HuH-7 (cell line): ENCODE measurements at places on chromosomes 3 and 15.

GRCh38 chr3:16286751-16287543 is 21.9 kb downstream of the OXNAD1 start:
- DNase-seq, result no peak

DNA sequence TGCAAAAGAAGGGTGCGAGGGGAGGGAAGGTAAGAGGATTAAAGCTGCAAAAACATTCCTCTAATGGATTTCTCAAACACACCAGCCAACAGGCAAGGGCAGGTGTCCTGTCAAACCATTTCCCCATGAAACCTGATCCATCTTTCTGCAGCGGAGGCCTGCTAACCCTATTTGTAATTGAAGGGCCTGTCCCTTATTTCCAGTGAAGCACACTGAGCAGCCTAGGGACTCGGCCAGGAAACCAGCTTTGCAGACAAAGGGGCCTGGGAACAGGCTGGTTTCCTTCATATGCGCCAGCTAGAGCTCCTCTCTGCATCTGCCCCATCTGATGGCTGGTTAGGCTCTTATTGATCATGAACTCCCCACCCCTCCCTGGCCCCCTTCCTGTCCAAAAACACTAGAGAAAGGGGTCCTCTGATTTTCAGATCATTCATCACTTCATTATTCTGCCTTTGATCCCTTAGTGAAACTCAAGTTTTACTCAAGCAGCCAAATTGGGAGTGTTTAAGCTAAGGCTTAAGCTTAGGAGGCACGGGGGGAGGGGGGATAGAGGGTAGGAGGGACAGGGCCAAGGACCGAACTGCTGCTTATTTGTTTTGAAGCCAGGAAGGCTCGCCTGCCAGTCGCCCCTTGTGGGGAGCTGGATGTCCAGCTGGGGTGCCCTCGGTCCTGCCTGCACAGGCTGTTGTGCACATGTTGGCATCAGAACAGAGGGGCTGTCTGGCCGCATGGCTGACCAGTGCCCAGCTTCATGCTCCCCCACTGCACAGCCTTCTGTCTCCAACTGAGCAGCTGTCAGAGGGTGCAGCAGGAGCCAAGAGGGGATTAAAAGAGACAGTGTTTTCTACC is 53.1 kb downstream of the BOC start:
- DNase-seq, result no peak

DNA sequence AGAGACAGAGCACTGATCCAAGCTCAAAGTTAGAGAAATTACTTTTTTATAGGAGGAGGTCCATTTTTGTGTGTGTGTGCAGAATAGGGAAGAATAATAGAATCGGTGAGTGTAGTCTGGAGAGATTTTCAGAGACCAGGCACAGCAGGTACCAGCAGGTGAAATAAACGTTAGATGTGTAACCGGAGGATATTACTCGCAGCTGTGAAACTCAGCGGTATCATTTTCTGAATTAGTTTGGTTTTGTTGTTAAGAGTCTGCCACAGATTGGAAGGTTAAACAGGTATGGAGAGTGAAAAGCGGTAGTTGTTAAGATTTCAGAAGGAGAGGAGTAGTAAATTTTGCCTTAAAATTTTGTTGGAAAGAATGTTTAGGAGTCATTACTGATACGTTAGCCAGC is 69.9 kb downstream of the RGMA start:
- no peak for DNase-seq

GRCh38 chr15:58462973-58463663 is 31.3 kb downstream of the LIPC start:
- no peak for DNase-seq

DNA sequence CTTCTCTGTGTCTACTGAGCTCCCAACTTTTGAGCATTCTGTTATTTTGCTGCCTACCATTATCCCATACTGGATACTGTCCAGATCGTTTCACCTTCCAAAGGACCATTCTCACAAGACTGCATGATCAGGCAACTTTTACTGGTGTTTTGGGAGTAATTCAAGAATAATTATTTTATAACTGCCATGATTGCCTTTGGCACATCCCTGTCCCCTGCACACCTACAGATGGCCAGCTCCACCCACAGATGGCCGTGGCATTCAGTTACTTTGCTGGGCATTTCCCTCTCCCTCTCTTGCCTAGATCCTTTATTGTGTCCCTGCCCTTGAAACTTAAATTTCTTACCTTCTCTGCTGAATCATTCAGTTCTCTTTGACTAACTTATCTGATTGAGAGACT is 263.9 kb downstream of the DIPK2A start:
- DNase-seq, result no peak

- no peak for DNase-seq
Measured at GRCh38 chr3:105158286-105158685, 208.4 kb upstream of the ALCAM start.

DNA sequence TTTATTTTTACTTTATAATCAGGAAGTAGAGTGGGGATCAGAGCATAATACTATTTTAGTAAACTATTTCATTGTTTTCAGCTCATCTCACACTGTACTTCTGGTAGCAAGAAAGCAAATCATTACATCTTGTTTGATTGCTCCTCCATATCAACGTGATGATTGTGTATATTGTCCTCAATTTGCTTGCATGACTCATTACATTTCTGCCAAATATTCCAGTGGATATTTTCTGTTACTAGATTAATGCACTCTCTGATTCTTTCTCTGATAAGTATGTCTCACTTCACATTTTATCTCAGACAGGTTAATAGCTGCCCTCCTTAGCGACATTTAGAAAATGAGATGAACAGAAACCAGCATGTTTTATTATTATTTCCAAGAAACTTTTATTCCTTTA is 1145.3 kb downstream of the OTOL1 start:
- no peak for DNase-seq

DNA sequence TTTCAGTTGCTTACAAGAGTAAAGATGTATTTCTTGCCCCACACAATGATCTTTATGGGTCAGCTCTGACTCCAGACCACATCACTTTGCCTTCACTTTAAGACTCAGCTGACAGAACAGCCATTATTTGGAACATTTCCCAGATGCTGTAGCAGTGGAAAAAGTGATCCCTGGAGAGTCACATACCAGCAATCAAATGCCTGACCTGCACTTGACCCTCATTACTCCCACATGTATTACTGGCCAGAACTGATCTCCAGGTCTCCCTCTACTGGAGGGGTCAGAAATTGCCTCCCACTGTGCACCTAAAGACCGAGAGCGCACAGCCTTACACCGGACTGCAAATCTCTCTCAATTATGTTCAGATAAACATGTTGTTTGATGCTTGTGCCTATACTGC is 88.6 kb upstream of the ZNF385D start:
- DNase-seq, result no peak

GRCh38 chr15:63172376-63172775 is 15.1 kb upstream of the RPS27L start:
- DNase-seq, result no peak

DNA sequence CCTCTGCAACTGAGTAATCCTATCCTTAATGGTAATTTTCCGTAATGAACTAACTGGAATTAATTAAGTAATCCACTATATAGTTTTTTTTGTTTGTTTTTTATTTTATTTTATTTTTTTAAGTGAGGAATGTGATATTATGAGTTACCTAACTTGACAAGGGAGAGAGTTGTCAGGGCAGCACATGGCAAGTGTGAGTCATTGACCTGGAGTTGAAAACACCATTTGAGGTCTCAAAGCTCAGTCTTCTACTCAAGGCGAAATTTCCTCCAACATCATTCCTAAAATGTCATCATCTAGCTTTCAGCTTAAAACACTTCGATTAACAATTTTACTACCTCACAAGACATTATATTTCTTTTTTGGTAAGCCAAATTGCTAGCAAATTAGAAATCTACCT is 87.8 kb downstream of the NECTIN3 start:
- DNase-seq, result no peak

- no peak for DNase-seq
Measured at GRCh38 chr3:133886031-133886722, 9.5 kb downstream of the RAB6B start.

DNA sequence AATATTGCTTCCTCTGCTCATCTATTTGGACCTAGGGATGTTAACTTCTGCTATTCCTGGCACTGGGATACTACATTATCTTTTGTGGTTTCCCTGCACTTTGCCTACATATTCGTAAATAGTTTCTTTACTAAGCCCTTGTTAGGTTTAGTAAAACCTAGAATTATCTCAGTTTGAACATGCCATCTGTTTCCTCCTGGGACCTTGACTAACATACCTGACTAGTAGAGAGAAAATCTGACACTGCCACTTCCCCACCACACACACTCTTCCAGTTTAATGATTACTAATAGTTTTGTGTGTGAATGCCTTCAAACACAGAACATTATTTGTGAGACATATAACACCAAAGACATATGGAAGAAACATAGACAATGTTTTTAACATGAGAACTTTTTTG is 28.2 kb upstream of the SOX2 start:
- no peak for DNase-seq

DNA sequence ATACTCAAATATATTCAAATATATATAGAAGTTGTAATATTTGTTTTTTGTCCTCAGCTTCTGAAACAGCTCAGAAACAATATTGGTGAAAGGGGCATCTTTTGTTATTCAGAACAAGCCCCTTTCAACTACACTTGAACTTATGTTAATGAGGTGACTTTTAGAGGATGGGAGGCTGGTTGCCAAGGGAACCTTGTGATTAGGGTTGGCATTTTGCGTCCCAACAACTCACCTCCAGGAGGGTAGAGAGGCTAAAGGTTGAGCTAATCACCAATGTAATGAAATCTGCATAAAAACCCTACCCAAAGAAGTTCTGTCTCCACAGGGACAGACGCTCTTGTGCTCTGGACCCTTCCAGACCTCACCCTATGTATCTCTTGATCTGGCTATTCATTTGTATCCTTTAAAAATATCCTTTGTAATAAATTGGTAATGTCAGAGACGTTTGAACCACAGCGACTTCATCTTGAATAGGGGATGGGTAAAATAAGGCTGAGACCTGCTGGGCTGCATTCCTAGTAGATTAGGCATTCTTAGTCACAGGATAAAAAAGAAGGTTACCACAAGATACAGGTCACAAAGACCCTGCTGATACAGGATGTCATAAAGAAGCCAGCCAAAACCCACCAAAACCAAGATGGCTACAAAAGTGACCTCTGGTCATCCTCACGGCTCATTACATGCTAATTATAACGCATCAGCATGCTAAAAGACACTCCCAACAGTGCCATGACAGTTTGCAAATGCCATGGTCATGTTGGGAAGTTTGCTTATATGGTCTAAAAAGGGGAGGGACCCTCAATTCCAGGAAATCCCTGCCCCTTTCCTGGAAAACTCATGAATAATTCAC is 111.1 kb downstream of the FMN1 start:
- DNase-seq, result no peak

- DNase-seq, result no peak
Measured at GRCh38 chr15:79989682-79990081, 18.7 kb upstream of the BCL2A1 start.

- DNase-seq, result no peak
Measured at GRCh38 chr3:100429187-100429716, 27.9 kb downstream of the LNP1 start.

GRCh38 chr3:124064050-124064449 is 72.1 kb upstream of the ROPN1 start:
- no peak for DNase-seq

DNA sequence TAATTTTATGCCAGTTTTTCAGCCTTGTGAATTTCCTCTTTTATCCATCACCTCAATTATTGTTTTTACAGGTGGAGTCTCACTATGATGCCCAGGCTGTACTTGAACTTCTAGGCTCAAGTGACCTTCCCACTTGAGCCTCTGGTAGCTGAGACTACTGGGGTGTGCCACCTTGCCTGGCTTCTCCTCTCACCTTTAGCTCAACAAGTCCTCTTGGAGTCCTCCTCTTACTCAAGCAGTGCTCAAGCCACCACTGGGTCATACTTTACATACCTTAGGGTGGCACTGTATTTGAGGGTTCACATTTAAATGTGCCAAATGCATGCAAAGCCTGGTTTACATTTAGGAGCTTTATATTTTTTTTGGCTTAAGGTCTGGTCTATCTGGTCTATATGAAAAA is 350.1 kb upstream of the MCTP2 start:
- DNase-seq, result no peak

DNA sequence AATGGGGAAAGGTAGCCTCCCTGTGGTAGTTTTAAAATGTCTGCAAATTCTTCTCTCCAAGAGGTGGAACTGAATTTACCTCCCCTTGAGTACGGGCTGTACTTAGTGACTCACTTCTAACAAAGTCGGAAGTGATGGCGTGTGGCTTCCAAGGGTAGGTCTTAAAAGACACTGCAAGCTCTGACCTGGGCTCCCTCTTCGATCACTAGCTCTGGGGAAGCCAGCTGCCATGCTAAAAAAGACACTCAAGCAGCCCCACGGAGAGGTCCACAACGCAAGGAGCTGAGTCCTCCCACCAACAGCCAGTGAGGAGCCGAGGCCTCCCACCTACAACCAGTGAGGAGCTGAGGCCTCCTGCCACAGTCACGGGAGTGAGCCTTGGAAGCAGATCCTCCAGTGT is 122.0 kb upstream of the HACD2 start:
- DNase-seq, result no peak

DNA sequence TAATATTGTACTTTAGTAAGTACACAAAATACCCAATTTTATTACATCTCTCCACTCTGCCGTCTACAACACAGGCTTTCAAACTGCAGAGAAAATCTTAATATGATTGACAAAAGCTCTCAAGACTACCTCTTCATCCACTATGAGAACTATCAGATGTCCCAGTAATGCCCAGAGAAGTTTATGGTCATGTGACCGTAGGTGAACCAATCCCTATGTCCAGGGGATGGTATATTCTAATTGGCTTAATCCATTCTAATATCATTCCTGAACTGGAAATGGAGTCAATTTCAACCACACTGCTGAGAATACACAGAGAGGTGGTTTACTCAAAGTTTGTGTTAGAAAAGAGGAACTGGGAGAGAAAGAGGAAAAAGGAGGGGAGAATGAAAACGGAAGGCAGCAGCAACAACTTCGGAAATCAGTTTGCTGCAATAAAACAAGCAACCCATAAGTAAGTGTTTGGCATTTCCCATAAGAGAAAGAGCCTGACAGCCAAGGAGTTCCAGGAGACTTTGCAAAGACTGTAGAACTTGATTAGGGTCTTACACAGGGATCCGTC is 7.3 kb downstream of the SST start:
- DNase-seq, result no peak

GRCh38 chr3:185701611-185702261 is 115.6 kb downstream of the SENP2 start:
- no peak for DNase-seq

DNA sequence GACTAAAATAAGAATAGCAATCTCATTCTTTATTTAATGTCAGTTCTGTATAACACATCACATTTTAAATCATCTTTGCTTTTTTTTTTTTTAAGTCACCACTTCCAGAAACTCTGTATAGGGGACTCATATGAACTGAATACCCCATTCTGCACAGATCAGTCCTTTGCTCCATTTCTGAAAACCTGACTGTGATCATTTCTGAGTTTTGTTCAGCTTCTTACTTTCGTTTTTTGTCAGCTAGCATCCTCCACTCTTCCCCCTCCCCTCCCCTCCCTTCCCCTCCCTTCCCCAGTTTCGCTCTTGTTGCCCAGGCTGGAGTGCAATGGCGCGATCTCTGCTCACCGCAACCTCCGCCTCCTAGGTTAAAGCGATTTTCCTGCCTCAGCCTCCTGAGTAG is 49.8 kb upstream of the SGO1 start:
- DNase-seq, result no peak

GRCh38 chr15:33587773-33588172 is 277.0 kb downstream of the RYR3 start:
- no peak for DNase-seq
